Epithelial cell of prostate (primary cell): ENCODE measurements at places on chromosomes 4 and X.

DNA sequence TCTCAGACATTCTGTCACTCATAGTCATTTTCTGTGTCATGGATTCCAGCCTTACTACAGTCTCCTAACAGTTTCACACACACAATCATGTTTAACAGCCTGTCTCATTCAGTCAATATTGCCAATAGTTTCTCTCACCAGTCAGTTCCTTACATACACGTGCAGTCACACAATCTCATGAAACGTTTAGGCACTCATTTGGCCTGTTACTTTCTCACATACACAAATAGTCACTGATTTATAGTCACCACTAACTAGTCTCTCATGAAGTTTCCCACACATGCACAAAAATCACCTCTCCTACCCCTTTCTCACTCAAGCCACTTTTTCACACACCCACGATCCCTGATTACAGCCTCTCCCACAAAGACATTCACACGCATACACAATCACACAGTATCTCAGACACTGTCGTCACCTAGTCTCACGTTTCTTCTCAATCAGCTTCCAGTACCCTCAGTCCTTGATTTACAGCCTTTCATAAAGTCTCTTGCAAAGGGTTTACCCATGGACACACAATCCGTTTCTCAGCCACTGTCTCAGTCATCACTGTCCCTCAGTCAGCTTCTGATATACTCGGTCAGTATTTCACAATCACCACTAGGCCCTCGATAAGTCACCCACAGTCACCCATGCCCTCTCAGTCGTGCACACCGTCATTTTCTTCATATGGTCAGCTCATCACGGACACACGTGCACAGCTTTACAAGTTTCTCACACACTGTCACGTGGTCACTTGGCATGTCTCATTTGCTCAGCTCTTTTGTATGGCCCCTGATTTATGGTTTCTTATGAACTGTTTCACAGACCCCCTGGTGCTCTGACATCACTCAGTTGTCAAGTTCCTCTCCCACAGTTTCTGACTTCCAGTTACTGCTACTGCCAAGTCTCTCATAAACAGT lies 4.2 kb upstream of the CFP start:
- DNase-seq: no peak

- DNase-seq: no peak
Measured at GRCh38 chrX:40171513-40172400, 74.0 kb upstream of the BCOR start.

- DNase-seq: no peak
Measured at GRCh38 chr4:41701983-41702382, 46.5 kb downstream of the PHOX2B start.

DNA sequence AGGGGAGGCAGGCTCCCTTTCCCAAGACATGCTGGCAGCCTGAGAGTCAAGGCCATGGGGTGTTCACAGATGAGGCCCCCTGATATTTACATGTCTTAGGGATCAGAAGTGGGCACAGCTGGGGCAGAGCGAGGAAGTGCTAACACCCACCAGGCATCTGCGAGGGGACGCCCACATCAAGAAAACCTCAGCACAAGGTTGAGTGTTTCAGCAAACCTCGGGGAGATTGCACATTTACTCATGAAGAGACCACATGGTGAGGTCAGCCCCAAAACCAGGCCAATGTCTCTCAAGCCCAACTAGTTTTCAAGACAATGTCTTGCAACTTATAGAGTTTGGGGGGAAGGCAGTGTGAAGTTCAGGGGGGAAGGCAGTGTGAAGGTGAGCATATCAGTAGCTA lies 55.2 kb downstream of the CLNK start:
- DNase-seq: no peak

GRCh38 chrX:148540114-148540513 lies 39.7 kb downstream of the AFF2 start:
- DNase-seq: no peak

GRCh38 chrX:31233941-31234496 lies 162.2 kb upstream of the FTHL17 start:
- no peak for DNase-seq

- no peak for DNase-seq
Measured at GRCh38 chrX:63128509-63128908, 222.6 kb downstream of the SPIN4 start.

DNA sequence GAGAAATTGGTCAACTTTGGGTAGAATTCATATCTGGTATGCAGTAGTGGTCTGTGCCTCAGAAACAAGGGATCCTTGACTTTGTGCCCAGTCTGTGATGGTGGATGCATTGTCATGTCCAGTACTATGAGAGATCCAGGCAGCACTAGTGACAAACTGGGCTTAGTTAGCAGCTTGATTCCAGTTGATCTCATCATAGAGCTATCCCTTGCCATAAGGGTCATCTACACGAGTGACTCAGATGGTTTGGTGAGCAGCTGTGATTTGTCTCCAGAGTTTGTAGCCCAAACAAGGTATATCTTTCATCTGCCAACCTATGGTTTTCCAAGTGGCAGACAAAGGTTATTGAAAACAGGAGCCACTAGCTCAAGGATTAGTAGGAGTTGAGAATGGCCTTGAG lies 298.8 kb downstream of the GBA3 start:
- DNase-seq: no peak

GRCh38 chrX:115413246-115413878 lies 123.8 kb downstream of the LUZP4 start:
- DNase-seq: no peak

DNA sequence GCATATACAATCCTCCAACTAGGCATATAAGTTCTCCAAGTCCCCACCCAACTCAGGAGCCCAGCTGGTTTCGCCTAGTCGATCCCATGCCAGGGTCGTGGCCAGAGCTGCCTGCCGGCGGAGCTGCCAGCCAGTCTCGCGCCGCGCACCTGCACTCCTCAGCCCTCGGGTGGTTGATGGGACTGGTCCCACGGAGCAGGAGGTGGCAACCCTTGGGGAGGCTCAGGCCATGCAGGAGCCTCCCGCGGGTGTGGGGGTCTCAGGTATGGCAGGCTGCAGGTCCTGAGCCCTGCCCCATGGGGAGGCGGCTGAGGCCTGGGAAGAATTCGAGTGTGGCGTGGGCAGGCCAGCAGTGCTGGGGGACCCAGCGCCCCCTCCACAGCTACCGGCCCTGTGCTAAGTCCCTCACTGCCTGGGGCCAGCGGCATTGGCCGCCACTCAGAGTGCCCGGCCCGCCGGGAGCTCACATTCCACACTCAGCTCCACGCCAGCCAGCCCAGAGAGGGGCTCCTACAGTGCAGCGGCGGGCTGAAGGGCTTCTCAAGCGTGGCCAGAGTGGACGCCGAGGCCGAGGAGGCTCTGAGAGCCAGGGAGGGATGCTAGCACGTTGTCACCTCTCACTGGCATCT lies 1086.4 kb upstream of the PCDH10 start:
- DNase-seq: no peak
